ENCODE measurements at places on chromosomes 7 and 10. TPM values are rescaled to one million over a fixed set of nuclear protein-coding genes. Genes with fewer than 3 reads are reported as not detected.

The SLC35B4 gene
- 18.0 TPM for total RNA-seq

The BZW2 gene
- 136 TPM for total RNA-seq

The SH2D4B gene
- total RNA-seq = not detected

The HPS1 gene
- 38.0 TPM for total RNA-seq
